GM23248 (cell line): ENCODE measurements at places on chromosomes 3 and 15. TPM values are rescaled to one million over a fixed set of nuclear protein-coding genes. Genes with fewer than 3 reads are reported as not detected.

The TMEM39A gene
- 37.9 and 41.1 TPM in 2 replicates for polyA plus RNA-seq

The NRG4 gene
- polyA plus RNA-seq: 0.11 TPM in 1 of 2 replicates, not detected in the other

The NMNAT3 gene
- polyA plus RNA-seq: not detected in 2 replicates

The VEPH1 gene
- polyA plus RNA-seq: 35.3 and 36.8 TPM in 2 replicates

The ZIC1 gene
- polyA plus RNA-seq: 14.0 and 15.5 TPM in 2 replicates

The GREM1 gene
- 575 and 584 TPM in 2 replicates for polyA plus RNA-seq

The DTX3L gene
- polyA plus RNA-seq: 7.7 and 9.4 TPM in 2 replicates

The ARNT2 gene
- polyA plus RNA-seq: 9.3 and 11.9 TPM in 2 replicates

DNA sequence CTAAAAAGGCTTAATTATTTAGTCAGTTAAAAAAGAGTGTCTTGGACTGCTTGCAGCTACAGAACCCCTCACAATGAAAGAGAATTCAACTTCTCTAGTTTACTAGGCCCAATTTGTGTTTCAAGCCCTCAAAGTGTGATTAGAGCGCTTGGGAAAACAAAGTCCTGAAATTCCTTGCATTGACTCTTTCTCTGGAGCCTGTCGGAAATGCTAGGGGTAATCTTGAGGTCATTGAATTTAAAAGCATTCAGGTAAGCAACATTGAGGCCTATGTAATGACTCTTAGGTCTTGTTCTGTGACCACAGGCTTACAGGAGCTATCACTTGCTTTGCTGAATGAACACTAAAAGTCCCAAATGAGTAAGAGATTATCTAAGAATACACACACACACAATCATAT, 186.0 kb downstream of the NLGN1 start:
- H3K27ac ChIP-seq: no peak overlapping the region
- no peaks in the 10 kb centered on the region for H3K36me3 ChIP-seq
- no peak overlapping the region for H3K4me3 ChIP-seq
- no peak for DNase-seq
- peaks cover 11% of the 10 kb centered on the region for H3K4me1 ChIP-seq

- H3K4me3 ChIP-seq: no peak overlapping the region
- no peak for DNase-seq
- no peaks in the 10 kb centered on the region for H3K27me3 ChIP-seq
Observed at GRCh38 chr3:30263925-30264313, 342.5 kb upstream of the TGFBR2 start.

DNA sequence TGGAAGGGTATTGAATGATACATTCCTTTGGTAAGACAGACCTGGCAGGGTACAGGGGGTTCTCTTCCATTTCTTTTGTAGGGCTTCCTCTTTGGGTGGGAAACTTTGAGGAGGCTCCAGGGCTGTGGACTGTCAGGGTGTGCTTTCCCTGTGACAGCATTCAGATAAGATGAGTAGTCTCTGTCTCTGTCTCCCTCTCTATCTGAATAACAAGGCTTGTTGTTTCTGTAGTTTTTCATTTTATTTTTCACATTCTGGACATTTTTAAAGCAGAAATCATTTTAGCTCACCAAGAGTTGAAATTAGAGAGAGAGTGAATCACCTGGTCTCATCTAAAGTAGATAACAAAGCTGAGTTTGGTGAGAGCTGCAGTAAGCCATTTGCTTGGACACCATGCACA, 100.8 kb upstream of the TPM1 start:
- H3K27me3 ChIP-seq: no peaks in the 10 kb centered on the region
- peak overlapping the region; percentile 91 for H3K27ac ChIP-seq
- peak; percentile 63 for DNase-seq
- no peaks in the 10 kb centered on the region for H3K36me3 ChIP-seq
- no peak overlapping the region for H3K4me3 ChIP-seq
- peaks cover 28% of the 10 kb centered on the region for H3K4me1 ChIP-seq

GRCh38 chr3:15032650-15033049, 32.5 kb downstream of the MRPS25 start:
- no peak overlapping the region for H3K27ac ChIP-seq
- H3K4me1 ChIP-seq: no peaks in the 10 kb centered on the region

DNA sequence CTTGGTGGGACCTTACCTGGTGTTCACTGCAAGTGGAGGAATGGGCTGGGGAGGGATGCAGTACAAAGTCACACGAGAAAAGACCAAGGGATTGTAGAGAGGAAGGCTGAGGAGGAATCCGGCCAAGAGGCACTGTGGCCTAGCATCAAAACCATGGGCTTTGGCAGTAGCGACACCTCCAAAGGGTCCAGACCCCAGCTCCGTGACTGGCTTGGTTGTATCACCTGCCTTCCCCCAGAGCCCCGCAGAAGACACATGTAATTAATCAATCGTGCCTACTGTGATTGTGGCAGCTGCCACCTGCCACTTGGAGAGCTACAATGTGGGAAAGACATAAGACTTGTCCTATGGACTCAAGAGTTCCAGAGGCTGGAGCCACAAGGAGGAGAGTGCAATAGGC, 54.7 kb downstream of the ST8SIA2 start:
- no peak overlapping the region for H3K27ac ChIP-seq
- no peak for DNase-seq
- H3K4me1 ChIP-seq: peaks cover 10% of the 10 kb centered on the region; the same call in 1 of the 2 replicates
- H3K36me3 ChIP-seq: no peaks in the 10 kb centered on the region

DNA sequence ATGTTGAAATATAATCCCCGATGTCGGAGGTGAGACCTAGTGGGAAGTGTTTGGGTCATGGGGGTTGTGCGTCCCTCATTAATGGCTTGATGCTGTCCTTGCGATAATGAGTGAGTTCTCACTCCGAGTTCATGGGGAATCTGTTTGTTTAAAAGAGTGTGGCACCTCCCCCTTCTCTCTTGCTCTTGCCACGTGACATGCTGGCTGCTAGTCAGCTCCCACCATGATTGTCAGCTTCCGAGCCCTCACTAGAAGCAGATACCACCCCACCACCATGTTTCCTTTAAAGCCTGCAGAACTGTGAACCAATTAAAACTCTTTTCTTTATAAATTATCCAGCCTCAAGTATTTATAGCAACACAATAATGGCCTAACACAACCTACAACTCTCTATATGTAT, 166.3 kb upstream of the MBNL1 start:
- no peaks in the 10 kb centered on the region for H3K27me3 ChIP-seq
- H3K4me1 ChIP-seq: 0 out of 2 replicates have a peak, but pooled peaks cover 6% of the 10 kb centered on the region
- no peak for DNase-seq
- no peak overlapping the region for H3K4me3 ChIP-seq

DNA sequence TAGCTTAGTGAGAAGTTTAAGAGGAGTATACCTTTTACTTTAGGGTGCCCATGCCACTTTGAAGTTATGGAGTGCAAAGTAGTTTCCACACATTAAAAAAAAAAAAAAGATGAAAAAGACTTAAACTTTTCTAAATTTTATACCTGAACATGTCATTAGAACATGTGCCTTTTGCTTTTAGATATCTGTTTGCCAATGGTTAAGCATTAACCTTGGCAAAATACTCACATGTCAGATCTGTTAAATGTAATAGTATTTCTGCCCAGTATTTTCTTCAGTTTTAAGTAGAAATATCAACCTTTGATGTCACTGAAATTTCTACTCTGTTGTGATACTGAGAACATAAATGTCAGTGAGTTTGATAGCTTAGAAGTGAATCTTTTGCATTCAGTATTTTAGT, 12.2 kb downstream of the ZFAND6 start:
- H3K4me1 ChIP-seq: peaks cover 64% of the 10 kb centered on the region
- H3K36me3 ChIP-seq: no peaks in the 10 kb centered on the region; the same call in 1 of the 2 replicates
- peak overlapping the region; percentile 71 for H3K27ac ChIP-seq
- H3K27me3 ChIP-seq: no peaks in the 10 kb centered on the region
- peak overlapping the region; percentile 76 for H3K4me3 ChIP-seq
- DNase-seq: no peak

GRCh38 chr3:21435871-21436270, 315.1 kb downstream of the ZNF385D start:
- peaks cover 12% of the 10 kb centered on the region for H3K4me1 ChIP-seq
- H3K27ac ChIP-seq: no peak overlapping the region
- peak; percentile 98 for DNase-seq
- no peaks in the 10 kb centered on the region for H3K36me3 ChIP-seq
- H3K27me3 ChIP-seq: no peaks in the 10 kb centered on the region

- no peaks in the 10 kb centered on the region for H3K36me3 ChIP-seq
- H3K27me3 ChIP-seq: peaks cover 8% of the 10 kb centered on the region; the same call in 1 of the 2 replicates
- no peak overlapping the region for H3K27ac ChIP-seq
- no peak for DNase-seq
Observed at GRCh38 chr3:55824406-55824805, 337.3 kb upstream of the WNT5A start.

DNA sequence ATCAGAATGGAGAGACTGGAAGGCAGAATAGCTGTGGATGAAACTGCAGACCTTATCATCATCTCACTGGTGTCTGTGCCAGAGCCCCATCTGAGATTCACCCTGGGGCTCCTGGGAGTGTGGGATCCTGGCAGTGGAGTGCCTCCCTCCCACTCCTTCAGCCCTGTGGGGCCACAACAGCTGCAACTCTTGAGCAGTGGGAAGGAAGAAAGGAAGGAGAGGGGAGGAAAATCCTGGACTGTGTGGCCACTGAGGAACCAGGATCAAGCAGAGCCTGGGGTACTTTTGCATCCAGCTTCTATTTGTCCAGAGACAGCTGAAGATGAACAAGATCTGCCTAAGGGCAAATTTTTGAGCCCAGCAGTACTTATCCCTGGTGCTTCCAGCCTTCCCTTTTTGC, 13.1 kb upstream of the ALDH1A2 start:
- H3K4me1 ChIP-seq: peaks cover 15% of the 10 kb centered on the region
- H3K27me3 ChIP-seq: no peaks in the 10 kb centered on the region
- no peaks in the 10 kb centered on the region for H3K36me3 ChIP-seq
- H3K4me3 ChIP-seq: no peak overlapping the region
- no peak overlapping the region for H3K27ac ChIP-seq

GRCh38 chr15:44788748-44789147, 52.4 kb downstream of the TRIM69 start:
- H3K27me3 ChIP-seq: no peaks in the 10 kb centered on the region; the same call in 1 of the 2 replicates
- DNase-seq: peak; percentile 8
- no peak overlapping the region for H3K27ac ChIP-seq
- peaks cover 4% of the 10 kb centered on the region; the same call in 1 of the 2 replicates for H3K4me1 ChIP-seq
- H3K36me3 ChIP-seq: no peaks in the 10 kb centered on the region

DNA sequence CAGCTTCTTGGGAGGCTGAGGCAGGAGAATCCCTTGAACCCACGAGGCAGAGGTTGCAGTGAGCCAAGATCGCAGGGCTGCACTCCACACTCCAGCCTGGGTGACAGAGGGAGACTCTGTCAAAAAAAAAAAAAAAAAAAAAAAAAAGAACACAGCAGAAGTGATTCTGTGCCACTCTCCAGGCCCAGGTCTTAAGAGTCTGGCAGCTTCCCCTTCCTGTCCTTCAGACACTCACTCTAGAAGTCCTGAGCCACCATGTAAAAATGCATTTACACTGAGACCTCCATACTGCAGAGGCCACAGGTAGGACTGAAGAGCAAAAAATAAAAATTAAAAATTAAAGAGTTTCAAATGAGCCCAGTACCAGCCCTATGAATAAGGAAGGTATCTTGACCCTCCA, 11.8 kb upstream of the CDV3 start:
- no peak for DNase-seq
- H3K27me3 ChIP-seq: no peaks in the 10 kb centered on the region
- no peak overlapping the region for H3K4me3 ChIP-seq

DNA sequence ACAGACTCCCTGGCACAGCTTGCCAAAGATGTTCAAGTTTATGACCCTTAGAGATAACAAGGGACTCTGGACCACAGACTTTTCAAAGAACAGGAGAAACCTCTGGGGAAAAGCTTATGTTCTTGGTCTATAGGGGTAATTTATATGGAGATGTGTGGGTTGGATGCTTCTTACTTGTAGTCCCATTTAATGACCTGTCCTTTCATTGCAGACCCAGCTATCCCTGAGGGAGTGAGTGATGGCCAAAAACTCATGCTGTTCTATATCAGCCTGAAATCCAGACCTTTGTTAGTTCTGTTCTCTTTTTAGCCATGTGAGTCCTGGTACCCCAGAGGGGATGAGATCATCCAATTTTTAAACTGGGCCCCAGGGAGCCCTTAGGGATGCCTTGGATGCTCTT, 43.7 kb upstream of the MRPL3 start:
- H3K4me3 ChIP-seq: no peak overlapping the region
- no peak for DNase-seq
- no peak overlapping the region for H3K27ac ChIP-seq
- no peaks in the 10 kb centered on the region for H3K27me3 ChIP-seq
- no peaks in the 10 kb centered on the region for H3K36me3 ChIP-seq
- H3K4me1 ChIP-seq: peaks cover 12% of the 10 kb centered on the region

DNA sequence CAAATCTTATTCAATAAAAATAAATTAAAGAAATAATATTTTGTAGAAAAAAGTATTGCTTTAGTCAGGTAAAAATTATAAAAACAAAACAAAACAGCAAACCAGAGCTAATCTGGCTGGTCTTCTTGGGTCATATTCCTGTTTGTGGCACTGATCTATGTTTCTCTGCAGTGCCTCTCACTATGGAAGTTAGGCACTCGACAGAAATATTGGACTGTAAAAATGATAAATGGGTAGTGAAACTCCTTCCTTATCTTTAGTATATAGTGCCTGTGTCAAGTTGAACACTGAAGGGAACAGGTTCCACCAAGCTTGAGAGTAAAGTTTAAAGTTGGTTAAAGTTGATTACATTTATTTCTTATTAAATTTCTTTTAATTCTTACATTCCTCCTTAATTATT, 1195.6 kb upstream of the GBE1 start:
- H3K27ac ChIP-seq: no peak overlapping the region
- H3K4me1 ChIP-seq: no peaks in the 10 kb centered on the region
- no peaks in the 10 kb centered on the region for H3K27me3 ChIP-seq
- no peak overlapping the region for H3K4me3 ChIP-seq

GRCh38 chr15:59352189-59352588, 20.5 kb downstream of the MYO1E start:
- H3K27ac ChIP-seq: no peak overlapping the region
- no peaks in the 10 kb centered on the region for H3K27me3 ChIP-seq
- DNase-seq: no peak
- H3K4me1 ChIP-seq: peaks cover 30% of the 10 kb centered on the region
- H3K4me3 ChIP-seq: no peak overlapping the region

DNA sequence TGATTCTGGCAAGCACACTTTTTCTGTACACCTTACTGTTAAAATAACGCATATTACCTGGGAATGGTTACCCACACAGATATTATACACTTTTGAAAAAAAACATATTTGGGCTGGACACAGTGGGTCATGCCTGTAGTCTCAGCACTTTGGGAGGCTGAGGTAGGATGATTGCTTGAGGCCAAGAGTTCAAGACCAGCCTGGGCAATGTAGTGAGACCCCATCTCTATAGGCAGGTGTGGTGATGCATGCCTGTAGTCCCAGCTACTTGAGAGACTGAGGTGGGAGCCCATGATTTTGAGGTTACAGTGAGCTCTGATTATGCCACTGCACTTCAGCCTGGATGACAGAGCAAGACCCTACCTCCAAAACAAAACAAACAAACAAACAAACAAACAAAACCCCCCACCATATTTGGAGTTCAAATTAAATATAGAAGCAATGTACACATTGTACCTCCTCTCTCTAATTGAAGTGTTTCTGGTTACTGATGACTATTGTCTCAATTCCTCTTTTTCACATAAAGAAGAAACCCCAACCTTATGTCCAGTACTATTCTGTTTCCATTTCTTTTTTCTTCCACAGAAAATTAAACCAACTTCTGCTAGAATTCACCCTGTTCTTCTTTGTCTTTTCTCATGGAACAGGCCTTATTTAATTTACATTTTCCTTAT, 152.6 kb upstream of the UMPS start:
- H3K4me1 ChIP-seq: no peaks in the 10 kb centered on the region
- 0 out of 2 replicates have a peak, but pooled peaks cover 2% of the 10 kb centered on the region for H3K27me3 ChIP-seq
- DNase-seq: no peak
